ENCODE measurements at places on chromosomes 3 and 15.
A peak's percentile ranks its signal among the peaks of the same experiment; 100 is the strongest.

- no peaks in the 10 kb centered on the region for H3K36me3 ChIP-seq
- no peak overlapping the region for H3K27ac ChIP-seq
- no peaks in the 10 kb centered on the region for H3K27me3 ChIP-seq
- DNase-seq, result no peak
- no peak overlapping the region for H3K4me3 ChIP-seq
Observed at GRCh38 chr3:106332884-106333283, 464.1 kb upstream of the CBLB start.

GRCh38 chr3:4845882-4846281 is 133.4 kb upstream of the BHLHE40 start:
- no peak overlapping the region for H3K27ac ChIP-seq
- H3K27me3 ChIP-seq, result no peaks in the 10 kb centered on the region
- DNase-seq, result no peak
- no peak overlapping the region for H3K4me3 ChIP-seq

DNA sequence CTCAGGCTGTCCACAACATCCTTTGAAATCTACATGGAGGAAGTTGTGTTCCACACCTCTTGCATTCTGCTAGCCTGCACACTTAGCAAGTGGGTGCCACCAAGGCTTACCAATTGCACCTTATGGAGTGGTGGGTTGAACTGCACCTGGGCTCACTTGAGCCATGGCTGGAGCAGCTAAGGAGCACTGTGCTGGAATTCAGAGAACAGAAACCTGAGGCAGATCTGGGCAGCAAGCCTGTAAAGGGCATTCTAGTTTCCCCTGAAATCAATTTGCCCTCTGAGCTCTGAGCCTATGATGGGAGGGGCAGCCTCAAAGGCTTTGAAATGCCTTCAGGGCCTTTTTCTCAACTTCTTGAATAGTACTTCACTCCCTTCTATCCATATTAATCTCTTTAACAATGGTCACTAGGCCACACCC is 18.0 kb downstream of the BTLA start:
- no peaks in the 10 kb centered on the region for H3K27me3 ChIP-seq
- H3K4me3 ChIP-seq, result no peak overlapping the region
- no peak overlapping the region for H3K27ac ChIP-seq
- H3K36me3 ChIP-seq, result no peaks in the 10 kb centered on the region
- H3K4me1 ChIP-seq, result no peaks in the 10 kb centered on the region

- no peak for DNase-seq
- no peaks in the 10 kb centered on the region for H3K27me3 ChIP-seq
- H3K27ac ChIP-seq, result no peak overlapping the region
- no peaks in the 10 kb centered on the region for H3K4me1 ChIP-seq
Observed at GRCh38 chr3:125200731-125201139, 11.8 kb downstream of the SLC12A8 start.

- H3K27me3 ChIP-seq, result no peaks in the 10 kb centered on the region
- peak overlapping the region; percentile 58 for H3K27ac ChIP-seq
Observed at GRCh38 chr15:64836023-64836536, 5.6 kb upstream of the PLEKHO2 start.

DNA sequence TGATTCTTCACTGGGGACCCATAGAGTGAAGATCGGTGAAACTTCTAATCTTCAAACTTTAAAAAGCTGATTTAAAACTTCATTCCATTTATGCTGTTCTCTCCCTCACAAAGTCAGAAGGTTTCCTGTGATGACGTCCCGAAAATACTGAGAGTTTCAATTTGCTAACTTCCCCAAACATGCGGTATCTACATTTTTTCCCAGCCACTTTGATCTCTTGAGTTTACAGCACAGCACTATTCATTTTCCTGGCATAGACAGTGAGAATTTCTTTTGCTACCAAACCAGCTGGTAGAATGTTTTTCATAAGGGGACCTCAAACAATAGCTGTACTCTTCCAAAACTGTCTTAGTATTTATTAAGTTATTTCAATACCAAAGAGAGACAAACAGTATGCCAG is 156.8 kb downstream of the LSAMP start:
- no peak overlapping the region for H3K27ac ChIP-seq
- H3K4me1 ChIP-seq, result no peaks in the 10 kb centered on the region
- DNase-seq, result no peak
- no peaks in the 10 kb centered on the region for H3K27me3 ChIP-seq
- H3K4me3 ChIP-seq, result no peak overlapping the region

GRCh38 chr15:68028137-68028887 is 25.8 kb upstream of the PIAS1 start:
- no peak for DNase-seq
- no peaks in the 10 kb centered on the region for H3K27me3 ChIP-seq
- no peaks in the 10 kb centered on the region for H3K4me1 ChIP-seq
- no peaks in the 10 kb centered on the region for H3K36me3 ChIP-seq
- H3K4me3 ChIP-seq, result no peak overlapping the region
